ENCODE measurements at places on chromosomes 7 and 10.

GRCh38 chr7:118250860-118251494, 26.5 kb downstream of the ANKRD7 start:
- no peak for ATAC-seq

DNA sequence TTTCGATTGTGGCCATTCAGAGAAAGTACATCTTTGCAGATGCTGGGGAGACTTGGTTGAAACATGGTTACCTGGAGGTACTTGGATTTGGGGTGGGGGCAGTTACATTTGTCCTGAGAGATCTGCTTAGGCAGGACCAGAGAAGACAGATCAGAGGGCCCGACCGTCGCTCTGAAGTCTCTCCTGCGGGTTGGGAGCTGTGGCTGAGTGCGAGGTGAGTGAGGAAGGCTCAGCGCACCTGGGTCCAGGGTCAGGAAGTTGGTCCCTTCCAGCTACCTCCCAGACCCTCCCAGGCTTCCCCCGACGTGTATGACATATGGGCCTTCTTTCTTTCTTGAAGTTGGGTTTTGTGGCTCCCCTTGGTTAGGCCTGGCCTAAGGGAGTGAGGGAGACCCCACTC, 56.3 kb downstream of the LHPP start:
- ATAC-seq: no peak

DNA sequence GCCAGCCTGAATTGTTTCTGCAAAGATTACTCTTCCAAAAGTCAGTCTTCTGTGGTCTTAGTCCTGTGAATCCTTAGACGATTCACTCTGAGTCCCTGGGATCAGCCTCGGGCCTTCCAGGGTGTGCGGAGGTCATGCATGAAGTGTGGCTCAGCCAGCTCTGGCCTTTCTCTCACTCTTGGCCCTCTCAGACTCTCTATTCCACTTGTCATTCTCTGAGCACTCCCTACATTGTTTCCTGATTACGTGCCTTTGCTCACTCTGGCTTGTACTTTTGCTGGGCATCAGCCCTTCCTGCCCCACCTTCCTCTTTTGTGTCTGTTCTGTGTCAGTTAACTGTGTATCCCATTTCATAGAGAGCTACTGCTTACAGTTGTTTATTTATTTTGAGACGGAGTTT, 36.0 kb downstream of the CCNY start:
- peak; percentile 34 for ATAC-seq

DNA sequence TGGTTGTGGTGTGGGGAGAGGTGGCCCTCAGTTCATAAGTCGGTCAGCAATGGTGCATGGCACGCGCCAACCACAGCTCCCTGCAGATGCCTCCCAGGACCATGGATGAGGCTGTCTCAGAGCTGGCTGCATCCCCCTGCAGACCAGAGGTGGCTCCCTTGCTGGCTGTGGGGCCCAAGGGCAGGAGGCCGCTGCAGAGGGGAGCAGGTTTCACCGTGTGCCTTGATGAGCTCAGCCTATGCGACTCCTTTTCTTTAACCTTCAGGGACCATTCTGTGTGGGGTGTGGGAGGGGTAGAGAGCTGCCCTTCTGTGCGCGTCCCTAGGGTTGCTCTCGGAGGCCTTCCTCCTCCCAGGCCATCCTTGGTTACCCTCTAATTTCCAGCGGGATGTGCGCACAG, 152.4 kb downstream of the ACTR3B start:
- ATAC-seq: no peak

- ATAC-seq: peak; percentile 98
These were observed 22.6 kb upstream of the PSAP start for GRCh38 chr10:71873582-71874211.

- ATAC-seq: no peak
These were observed 32.2 kb downstream of the NRCAM start for GRCh38 chr7:108424013-108424412.

DNA sequence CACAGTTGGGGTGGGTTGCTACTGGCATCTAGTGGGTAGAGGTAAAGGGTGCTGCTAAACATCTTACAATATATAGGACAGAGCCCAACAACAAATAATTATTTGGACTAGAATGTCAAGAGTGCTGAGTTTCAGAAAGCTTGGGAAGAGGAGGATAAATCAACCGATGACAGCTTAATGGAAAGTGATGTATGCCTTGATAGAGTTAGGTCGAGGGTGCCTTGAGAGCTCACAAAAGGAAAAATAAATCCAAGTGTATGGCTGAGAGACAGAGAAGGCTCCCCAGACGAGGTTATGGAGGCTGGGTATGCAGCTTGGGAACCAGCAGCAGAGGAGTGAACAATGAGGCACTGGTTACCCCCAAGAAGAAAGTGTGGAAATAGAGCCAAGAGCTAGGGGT, 211.1 kb downstream of the HDAC9 start:
- no peak for ATAC-seq

DNA sequence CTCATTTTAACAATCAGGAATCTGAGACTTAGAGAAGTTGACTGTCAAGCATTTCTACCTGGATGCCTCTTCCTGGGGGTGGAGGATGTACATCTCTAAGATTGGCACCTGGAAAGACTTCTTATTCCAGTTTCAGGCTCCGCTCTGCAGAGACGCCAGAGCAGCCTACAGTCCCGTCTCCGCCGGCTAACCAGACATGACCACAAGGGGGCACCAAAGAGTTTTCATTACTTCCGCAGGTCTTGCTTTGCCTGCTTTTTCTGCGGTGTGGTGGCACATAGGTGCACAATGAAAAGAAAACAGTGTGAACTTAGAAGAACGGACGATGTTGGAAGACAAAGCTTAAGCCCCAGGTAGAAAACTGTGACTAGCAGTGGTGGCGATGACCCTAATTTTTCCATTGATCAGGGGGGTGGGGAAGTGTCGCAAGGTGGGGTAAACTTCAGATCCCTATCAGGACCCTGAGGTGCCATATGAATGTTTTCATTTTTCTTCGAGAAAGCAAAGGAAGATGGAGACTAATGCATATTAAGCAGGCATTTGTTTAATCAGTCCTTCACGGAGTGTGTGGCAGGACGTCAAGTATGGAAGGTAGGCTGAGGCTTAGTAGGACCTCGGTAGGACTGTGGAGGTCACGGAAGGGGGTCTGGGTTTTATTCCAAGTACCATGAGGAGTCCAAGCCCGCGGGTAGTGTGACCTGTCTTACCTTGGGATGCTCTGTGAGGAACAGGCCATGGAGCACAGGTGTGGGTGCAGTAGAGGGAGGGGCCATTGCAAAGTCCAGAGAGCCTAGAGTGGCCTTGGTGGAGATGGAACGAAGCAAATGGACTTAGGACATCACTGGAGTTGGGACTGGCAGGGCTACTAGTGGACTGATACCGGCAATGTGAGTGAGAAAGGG, 60.1 kb upstream of the SORCS3 start:
- ATAC-seq: peak; percentile 59

DNA sequence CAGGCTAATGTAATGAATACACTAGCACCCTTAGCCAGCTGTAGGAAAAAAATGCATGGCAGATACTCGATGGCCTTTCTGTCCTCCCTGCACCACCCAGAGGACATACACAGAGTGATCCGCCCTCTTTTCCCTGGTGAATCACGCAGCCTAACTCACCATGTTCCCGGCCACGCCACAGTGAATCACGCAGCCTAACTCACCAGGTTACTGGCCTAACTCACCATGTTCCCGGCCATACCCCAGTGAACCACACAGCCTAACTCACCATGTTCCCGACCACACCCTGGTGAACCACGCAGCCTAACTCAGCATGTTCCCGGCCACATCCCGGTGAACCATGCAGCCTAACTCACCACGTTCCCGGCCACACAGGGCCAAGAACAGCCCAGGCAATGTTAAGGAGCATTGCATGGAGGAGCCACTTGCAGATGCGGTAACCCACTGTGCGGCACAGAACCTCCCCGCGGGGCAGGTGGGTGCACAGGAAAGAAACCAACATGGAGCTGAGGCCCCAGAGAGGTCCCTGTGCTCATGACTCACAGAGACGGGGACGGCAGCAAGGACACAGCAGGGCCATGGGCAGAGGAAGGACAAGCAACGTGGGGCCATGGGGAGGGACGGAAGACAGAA, 508.5 kb downstream of the DNAJB6 start:
- no peak for ATAC-seq

- ATAC-seq: no peak
These were observed 664.8 kb upstream of the SEMA3D start for GRCh38 chr7:85851571-85852193.

GRCh38 chr10:114437473-114438292, 33.4 kb upstream of the AFAP1L2 start:
- ATAC-seq: no peak

GRCh38 chr7:491292-491957, 28.2 kb downstream of the PDGFA start:
- peak; percentile 9 for ATAC-seq

- peak; percentile 84 for ATAC-seq
These were observed 52.8 kb upstream of the ANAPC16 start for GRCh38 chr10:72162978-72163377.

- ATAC-seq: no peak
These were observed 99.0 kb downstream of the CAMK1D start for GRCh38 chr10:12448340-12448728.

DNA sequence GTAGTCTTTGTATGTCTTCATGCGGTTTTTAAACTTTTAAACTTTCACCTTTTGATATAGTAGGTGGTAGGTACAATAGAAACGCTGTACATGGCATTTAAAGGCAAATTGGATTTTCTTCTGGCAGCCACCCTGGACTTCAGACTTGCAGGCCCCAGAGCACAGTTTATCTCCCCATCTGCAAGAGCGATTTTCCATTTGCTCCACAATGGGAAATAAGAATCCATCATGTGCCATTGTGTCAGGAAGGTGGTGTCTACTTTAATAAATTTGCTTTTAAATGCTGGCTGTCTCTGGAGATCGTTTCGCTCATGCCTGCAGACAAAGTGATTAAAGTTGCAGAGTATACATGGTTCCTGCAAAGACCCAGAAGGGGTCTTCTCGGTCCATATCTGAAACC, 38.9 kb downstream of the UNC5B start:
- no peak for ATAC-seq

DNA sequence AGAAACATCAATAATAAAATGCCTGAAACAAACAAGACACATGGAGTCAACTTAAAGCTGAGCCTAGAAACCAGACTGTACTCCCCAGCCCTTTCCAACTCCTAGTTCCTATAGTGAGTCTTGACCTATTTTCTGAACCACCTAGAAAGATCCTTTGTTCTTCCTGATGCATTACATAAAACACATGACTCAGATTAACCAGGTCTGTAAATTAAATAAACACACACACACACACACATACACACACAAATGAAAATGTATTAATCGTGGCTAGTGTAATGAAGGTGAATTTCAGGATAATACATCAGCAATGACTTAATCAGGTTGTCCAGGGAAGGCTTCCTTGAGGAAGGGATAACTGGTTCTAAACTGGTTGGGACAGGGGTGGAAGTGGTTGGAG, 104.7 kb downstream of the ST8SIA6 start:
- ATAC-seq: no peak

GRCh38 chr7:155230169-155230593, 67.5 kb upstream of the INSIG1 start:
- no peak for ATAC-seq

GRCh38 chr7:5695727-5696345, 85.6 kb downstream of the RNF216 start:
- ATAC-seq: no peak

- ATAC-seq: peak; percentile 79
These were observed 23.3 kb downstream of the BPGM start for GRCh38 chr7:134669845-134670373.

- ATAC-seq: no peak
These were observed 127.8 kb downstream of the ITGB8 start for GRCh38 chr7:20458521-20458920.

GRCh38 chr7:73879977-73880681, 19.2 kb downstream of the TMEM270 start:
- ATAC-seq: no peak

- no peak for ATAC-seq
These were observed 3.5 kb downstream of the GRIFIN start for GRCh38 chr7:2472739-2473138.

- no peak for ATAC-seq
These were observed 865.9 kb downstream of the CNTNAP2 start for GRCh38 chr7:146982482-146982881.

- ATAC-seq: no peak
These were observed 37.3 kb downstream of the SH3PXD2A start for GRCh38 chr10:103818105-103818504.

DNA sequence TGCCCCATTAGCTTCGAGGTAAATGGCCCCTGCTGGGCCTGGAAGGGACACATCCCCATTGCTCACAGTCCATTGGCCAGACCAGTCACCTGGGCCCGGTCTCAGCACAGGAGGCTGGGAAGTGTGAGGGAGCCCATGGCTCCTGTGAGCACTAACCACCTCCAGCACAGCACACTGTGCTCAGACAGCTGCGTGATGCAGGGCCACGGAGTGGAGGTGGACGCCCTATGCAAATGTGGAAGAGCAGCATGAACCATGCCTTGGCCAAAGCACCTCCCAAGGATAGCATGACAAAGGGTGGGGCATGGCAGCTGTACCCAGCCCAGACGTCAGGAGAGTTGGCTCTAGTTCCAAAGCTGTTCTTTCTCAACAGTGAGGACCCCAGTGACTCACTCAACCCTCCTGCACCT, 120.1 kb upstream of the ZMIZ1 start:
- no peak for ATAC-seq

DNA sequence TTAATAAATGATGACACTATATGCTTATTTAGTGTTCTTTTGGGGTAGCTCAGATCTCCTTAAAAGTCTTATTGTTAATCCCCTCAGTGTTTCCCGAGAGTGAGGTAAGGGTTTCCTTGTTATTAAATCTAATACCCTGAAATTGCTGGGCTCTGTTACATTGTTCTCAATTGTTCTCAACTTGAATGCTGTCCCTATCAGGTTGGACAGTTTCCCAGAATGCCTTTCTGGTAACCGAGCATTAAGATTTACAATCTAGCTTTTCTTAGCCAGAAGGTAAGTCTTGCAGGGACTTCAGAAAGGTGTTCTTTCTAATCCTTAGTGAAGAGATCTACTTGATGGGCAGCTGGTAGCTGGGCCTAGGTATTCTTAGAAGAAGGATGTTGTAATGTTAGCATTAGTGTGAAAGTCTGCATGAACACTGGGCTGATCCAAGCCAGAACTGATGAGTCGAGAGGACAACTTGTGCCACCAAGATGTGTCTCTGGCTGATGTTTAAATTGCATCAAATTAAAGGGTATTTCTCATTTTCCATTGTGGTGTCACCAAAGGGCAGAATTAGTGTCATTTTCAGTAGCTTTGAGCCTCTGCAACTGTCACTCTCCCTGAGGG, 89.9 kb downstream of the SND1 start:
- no peak for ATAC-seq

- no peak for ATAC-seq
These were observed 30.0 kb upstream of the SAMD9L start for GRCh38 chr7:93178213-93178612.

DNA sequence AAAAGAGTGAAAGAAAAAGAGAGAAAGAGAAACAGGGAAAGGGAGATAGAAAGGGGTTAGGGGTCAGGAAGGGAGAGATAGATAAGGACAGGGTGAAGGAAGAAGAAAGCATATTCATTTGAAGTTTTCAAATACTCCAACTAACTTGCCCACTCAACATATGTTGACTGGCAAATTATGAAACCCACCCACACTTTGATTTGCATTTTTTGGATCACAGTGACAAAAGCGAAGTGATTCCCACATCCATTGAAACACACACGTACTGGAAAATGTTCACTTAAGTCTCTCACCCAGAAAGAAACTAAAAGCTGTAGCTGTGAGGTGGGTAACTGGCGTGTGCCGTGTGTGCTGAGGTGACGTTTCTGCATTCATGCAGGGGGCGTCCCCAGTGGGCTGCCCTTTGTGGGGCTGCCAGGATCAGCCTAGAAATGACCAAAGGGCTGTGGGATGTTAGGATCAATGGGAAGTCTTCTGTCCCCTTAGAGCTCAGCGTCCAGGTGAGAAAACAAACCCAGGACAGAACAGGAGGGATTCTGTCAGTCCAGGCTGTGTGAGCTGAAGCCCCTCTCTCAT, 134.9 kb upstream of the ADARB2 start:
- ATAC-seq: no peak
